Fibroblast of skin of right quadriceps (primary cell): ENCODE measurements at places on chromosomes 2 and 18.
A peak's percentile ranks its signal among the peaks of the same experiment; 100 is the strongest.

- DNase-seq = peak; percentile 17
Observed at GRCh38 chr18:14086458-14087231, 45.6 kb downstream of the ZNF519 start.

- DNase-seq = no peak
Observed at GRCh38 chr18:46759890-46760289, 3.0 kb upstream of the ST8SIA5 start.

DNA sequence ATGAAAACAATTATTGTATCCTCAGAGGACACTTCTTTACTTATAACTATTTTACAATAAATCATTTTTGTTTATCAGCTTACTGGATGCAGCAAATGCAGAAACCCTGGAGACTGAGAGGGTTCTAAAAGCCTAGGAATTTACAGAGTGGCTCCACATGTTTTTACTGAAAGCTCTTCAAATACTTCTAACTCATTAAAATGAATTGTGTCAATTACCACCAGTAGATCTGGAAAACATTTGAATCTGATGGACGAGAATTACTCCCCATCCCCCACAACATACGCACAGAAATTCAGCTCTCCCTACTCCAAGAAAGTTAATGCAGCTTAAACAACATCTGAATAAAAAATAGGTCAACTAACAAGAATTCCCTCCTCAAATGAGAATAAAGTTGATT lies 319.8 kb upstream of the FIGN start:
- no peak for DNase-seq

DNA sequence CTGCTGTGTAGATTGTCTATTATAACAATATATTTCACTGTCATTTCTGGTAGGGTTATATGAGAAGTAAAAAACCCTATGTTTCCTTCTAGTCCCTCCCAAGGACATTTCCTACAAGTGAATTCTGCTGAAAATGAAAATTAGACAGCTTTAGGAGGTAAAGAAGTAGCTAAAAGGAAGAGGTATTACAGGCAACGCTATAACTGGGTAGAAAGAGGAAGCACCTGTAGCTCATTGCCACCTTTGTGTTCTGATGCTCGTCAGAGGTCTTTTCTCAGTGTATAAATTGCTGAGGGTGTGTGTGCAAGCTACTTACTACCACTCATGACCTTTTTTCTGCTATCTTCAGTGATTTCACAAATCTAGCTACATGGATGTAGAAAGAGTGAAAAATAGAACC lies 1.4 kb downstream of the DNAJC10 start:
- no peak for DNase-seq

DNA sequence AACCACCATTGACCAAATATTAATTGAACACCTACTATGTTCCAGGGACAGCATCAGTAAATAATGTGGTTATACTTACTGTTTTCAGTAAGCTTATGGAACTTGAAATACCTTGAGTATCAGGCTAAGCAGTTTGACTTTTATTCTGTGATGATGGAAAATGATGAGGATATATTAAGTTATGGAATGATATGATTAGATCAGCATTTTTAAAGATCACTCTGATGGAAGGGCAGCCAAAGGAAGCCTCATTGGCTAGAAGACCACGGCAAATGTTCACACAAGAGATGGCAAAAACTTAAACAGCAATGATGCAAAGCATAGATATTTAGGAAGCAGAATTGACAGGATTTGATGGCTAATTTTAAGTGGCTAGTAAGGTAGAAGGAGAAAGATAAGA lies 266.9 kb upstream of the DPP10 start:
- no peak for DNase-seq

- DNase-seq = no peak
Observed at GRCh38 chr2:225599856-225600255, 200.3 kb downstream of the NYAP2 start.

DNA sequence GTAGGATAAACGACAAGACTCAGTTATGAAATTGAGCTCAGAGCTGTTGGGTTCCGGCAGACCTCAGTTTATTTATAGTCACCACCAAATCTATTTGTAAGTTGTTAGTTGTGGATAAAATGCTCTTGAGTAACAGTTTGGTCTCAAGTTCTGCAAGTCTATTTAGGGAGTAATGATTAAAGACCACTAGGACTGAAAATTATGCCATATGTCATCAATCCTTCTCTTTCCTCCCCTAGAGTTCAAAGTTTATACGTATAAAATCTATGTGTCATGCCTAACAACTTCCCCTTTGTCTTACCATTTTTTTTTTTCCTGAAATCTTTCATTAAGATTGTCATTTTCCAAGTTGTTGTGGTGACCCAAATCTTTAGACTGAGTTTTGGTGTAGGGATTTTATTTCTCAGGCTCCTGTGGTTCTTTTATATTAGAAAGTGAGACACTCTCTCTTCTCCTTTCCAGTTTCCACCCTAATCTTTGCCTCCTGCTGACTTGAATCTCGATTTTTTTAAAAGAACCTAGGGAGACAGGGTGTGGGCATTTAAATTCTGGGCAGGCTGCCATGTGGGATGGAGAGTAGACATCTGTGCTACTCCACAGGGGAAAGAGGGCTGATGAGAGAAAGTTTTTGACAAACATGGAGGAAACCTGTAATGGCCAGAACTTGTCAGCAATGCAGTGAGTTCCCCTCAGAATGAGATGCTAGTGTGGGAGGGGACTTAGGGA lies 51.0 kb downstream of the LAMA3 start:
- peak; percentile 39 for DNase-seq
